DMS53 (cell line): ENCODE measurements at places on chromosomes 3 and 15.

- no peak for DNase-seq
These were observed 19.3 kb upstream of the ZPLD1 start for GRCh38 chr3:102415553-102415952.

- DNase-seq, result peak; percentile 47
These were observed 21.4 kb upstream of the PLSCR5 start for GRCh38 chr3:146626403-146627122.

DNA sequence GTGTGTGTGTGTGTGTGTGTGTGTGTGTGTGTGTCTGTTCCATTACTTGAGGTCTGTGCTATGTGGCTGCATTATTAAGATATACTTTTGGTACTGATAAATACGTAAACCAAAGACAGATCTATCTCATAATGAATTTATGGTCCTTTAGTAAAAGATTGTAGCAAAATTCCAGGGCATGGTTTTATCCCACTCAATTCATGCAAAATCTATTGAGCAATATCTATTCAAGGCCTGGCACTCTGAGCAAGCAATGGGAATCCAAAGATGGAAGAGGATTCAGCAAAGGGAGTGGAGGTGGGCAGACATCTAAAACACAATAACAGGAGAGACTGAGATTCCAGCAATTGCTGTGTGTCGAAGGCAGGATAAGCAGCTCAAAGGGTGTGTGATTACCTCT is 86.8 kb downstream of the RFTN1 start:
- no peak for DNase-seq

DNA sequence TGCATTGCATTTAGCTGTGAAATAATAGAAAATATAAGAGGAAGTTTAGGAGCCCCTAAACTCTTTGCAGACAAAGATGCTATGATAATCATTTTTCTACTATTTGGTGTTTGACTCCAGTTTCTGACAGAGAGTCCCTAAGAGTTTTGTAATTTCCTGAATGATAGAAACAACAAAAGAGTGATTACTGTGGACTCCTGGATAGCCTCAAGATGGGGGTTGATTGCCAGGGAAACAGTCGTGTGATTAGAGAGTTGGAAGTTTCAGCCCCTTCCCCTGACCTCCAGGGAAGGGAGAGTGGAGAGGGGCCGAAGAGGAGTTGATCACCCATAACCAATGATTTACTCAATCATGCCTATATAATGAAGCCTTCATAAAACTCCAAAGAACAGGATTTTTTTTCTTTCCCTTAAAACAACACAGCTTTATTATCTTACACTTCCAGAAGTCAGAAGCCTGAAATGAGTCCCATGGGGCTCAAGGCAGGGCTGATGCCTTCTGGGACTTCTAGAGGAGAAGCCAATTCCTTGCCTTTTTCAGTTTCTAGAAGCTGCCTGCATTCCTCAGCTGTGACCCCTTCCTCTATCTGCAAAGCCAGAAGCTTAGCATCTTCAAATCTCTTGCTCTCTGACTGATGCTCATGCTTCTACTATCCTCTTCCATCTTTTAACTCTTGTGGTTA is 292.3 kb upstream of the ZPLD1 start:
- DNase-seq, result no peak

- no peak for DNase-seq
These were observed 23.3 kb downstream of the CBLB start for GRCh38 chr3:105845488-105845887.

GRCh38 chr15:28264166-28264565 is 57.8 kb downstream of the HERC2 start:
- DNase-seq, result no peak

GRCh38 chr3:169914321-169914720 is 2.9 kb downstream of the SAMD7 start:
- peak; percentile 60 for DNase-seq

- no peak for DNase-seq
These were observed 150.6 kb upstream of the FRMD4B start for GRCh38 chr3:69536306-69537020.

GRCh38 chr15:98649472-98650416 is 1.4 kb downstream of the IGF1R start:
- peak; percentile 58 for DNase-seq

GRCh38 chr3:184738982-184739381 is 27.1 kb upstream of the MAGEF1 start:
- peak; percentile 37 for DNase-seq

DNA sequence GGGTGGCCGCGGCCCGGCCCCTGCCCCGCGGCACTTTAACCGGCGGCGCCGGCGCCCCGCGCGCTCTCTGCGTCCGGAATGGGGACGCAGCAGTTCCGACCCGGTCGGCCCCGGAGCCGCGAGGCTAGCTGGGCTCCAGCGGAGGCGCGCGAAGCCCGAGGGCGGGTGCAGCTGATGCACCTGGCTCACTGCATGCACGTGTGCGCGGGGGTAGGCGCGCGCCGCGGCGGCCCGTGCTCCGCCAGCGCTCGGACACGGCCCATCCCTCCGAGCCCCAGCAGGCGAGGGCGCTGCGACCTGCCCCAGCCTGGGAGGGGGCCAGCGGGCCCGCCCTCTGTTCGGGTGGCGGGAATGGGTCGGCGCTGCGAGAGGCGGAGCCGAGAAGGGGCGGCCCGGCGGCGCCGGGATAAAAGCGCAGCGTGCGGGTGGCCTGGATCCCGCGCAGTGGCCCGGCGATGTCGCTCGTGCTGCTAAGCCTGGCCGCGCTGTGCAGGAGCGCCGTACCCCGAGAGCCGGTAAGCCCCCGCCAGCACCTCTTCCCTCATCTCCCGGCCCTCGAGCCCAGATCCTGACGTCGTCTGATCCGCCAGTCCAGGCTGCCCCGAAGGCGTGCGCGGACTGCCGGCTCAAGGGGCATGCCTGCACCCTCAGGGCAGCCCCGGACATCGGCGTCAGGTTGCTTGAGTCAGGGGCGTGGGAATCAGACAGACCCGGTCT is at the start of the genes CHDH and IL17RB:
CHDH (minus strand) TSS at position 286 of the 717 bp plus-strand sequence. CDS start 22,411 bp downstream, outside the sequence.
IL17RB (plus strand) TSS at position 435 of the 717 bp plus-strand sequence; CDS start at position 456, 21 bp downstream.
- peak; percentile 74 for DNase-seq

DNA sequence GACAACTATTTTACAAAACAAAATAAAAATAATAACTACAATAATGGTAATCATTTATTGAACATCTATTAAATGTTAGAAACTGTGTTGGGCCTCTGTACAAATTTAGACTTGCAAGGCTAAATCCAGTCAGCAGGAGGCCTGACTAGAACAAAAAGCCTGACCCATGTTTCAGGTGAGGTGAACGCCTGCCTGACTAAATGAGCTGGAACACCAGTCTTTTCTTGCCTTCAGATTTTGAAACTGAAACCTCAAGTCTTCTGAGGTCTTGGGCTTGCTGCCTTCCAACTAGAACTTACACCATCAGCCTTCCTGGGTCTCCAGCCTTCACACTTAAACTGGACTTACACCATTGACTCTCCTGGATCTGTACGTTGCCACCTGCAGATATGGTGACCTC is 706.9 kb downstream of the TBL1XR1 start:
- DNase-seq, result no peak

- DNase-seq, result no peak
These were observed 13.8 kb upstream of the SNRPA1 start for GRCh38 chr15:101308604-101309435.

DNA sequence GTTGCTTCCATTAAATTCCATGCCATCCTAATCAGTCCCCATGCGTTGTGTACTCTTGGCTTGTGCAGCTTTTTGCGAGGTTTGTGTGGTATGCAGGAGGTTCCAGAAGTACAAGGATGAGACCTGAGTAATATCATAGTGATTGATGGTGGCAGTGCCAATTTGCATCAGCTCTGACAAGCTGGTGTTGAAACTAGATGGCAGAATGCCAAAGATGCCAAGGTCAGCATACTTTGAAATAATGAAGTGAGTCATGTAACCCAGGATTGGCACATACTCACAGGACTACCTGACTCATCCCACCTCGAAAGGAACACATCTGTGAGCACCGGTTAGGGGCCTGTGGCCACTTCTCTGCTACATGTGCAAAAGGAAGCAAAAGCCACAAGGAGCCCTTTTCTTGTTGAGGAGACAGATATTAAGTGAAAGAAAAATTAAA is 14.3 kb downstream of the KAT2B start:
- DNase-seq, result peak; percentile 69

DNA sequence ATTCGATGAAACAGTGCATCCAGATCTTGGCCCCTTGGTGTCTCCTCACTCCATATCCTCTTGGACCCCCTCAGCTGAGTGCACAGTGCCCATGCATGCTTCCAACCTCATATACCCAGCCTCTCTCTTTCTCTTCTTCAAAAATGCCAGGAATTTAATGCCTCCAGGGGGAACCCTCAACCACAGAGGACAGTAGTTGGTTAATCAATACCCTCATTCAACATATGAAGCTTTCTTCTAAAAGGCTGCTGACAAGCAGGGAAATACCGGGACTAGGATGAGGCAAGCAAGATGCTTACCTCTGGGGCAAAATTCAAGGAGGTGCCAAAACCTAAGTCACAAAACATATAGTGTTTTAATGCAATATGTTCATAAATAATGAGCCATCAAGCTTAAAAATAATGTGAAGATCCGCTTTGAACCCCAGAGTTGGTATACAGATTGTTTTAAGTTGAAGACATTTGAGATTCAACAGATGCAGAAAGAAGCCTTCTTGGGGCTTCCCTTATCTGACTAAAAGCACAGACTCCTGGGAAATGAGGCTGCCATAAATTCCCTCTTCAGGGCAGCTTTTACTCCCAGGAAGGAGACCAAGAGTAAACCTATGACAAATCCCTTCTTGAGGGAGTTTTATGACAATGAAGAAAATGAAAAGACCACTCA is 48.2 kb upstream of the FHIT start:
- DNase-seq, result no peak

DNA sequence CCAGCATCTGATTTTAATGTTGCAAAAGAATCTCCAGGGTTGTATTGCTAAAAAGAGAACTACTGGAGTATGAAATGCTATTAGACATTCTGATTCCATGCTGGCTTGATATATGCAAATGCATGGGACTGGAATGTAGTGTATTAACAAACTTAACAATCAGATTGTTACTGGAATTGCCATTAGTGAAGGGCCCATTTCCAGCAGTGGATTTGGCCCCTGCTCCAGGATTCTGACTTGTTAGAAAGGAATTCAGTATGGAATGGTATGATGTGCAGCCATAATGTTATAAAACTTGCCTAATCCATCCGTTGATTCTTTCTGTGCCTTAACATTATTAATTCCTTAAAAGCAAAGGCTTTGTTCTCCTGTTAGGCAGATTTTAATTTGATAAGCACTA is 7.9 kb downstream of the ARRDC4 start:
- no peak for DNase-seq
